ENCODE measurements at places on chromosomes 16 and 17. TPM values are rescaled to one million over a fixed set of nuclear protein-coding genes. Genes with fewer than 3 reads are reported as not detected.

PCTP gene
- total RNA-seq: 17.1 TPM

WFIKKN2 gene
- 0.02 TPM for total RNA-seq

TMC8 gene
- 0.22 TPM for total RNA-seq

NLE1 gene
- total RNA-seq: 34.1 TPM

KRT32 gene
- total RNA-seq: not detected

ZPBP2 gene
- total RNA-seq: not detected

SRP68 gene
- total RNA-seq: 79.1 TPM

CCDC182 gene
- total RNA-seq: not detected

CSHL1 gene
- not detected for total RNA-seq

PRSS33 gene
- total RNA-seq: 0.06 TPM

SMG6 gene
- 21.0 TPM for total RNA-seq
